ENCODE measurements at places on chromosomes 4 and X. TPM values are rescaled to one million over a fixed set of nuclear protein-coding genes. Genes with fewer than 3 reads are reported as not detected.

- no peaks in the 10 kb centered on the region for H3K36me3 ChIP-seq
- H3K27me3 ChIP-seq, result peaks cover 1% of the 10 kb centered on the region
- DNase-seq, result no peak
Observed at GRCh38 chr4:100162027-100162685, 28.1 kb downstream of the DDIT4L start.

DNA sequence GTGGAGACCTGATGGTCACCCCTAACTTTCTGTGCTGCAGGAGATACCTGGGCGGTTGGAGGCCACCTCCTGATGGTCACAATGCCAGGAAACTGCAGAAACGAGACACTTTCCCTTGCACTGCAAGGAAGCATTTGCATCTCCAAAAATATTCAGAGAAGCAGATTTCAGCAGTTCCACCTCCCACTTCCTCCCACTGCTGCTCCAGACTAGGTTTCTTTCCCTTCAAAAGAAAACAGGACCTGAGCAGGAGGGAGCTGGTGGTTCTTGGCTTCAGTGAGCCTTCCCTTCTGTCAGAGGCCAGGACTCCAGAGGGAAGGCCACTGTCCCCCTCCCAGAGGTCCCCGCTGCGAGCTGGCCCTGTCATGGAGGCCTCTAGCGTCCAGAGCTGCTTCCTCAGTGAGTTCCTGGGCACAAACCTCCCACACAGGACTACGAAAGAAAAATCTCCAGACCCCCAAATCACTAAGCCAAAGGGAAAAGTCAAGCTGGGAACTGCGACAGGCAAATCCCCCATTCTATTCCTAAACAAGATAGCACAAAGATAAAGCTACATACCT, 35.9 kb downstream of the GPM6B start:
- H3K4me1 ChIP-seq, result peaks cover 6% of the 10 kb centered on the region
- no peaks in the 10 kb centered on the region for H3K36me3 ChIP-seq
- H3K4me3 ChIP-seq, result no peak overlapping the region
- H3K27me3 ChIP-seq, result no peaks in the 10 kb centered on the region
- no peak overlapping the region for H3K27ac ChIP-seq

TREX2 gene
- 1.2 TPM for total RNA-seq

DNA sequence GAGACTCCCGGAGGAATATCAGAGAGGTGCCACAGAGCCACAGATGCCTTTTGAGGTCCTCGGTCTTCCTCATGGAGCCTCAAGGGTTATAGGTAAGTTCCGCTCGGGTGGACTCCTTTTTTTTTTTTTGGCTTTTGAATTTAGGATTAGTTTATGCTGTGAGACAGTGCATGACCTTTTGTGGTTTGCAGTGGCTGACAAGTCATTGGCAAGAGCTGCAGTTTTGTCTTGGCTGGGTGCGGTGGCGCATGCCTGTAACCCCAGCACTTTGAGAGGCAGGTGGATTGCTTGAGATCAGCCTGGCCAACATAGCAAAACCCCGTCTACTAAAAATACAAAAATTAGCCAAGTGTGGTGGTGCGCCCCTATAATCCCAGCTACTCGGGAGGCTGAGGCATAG, 4.5 kb upstream of the GRSF1 start:
- no peak for DNase-seq
- H3K4me3 ChIP-seq, result no peak overlapping the region
- no peak overlapping the region for H3K27ac ChIP-seq
- H3K27me3 ChIP-seq, result no peaks in the 10 kb centered on the region
- no peaks in the 10 kb centered on the region for H3K36me3 ChIP-seq

DNA sequence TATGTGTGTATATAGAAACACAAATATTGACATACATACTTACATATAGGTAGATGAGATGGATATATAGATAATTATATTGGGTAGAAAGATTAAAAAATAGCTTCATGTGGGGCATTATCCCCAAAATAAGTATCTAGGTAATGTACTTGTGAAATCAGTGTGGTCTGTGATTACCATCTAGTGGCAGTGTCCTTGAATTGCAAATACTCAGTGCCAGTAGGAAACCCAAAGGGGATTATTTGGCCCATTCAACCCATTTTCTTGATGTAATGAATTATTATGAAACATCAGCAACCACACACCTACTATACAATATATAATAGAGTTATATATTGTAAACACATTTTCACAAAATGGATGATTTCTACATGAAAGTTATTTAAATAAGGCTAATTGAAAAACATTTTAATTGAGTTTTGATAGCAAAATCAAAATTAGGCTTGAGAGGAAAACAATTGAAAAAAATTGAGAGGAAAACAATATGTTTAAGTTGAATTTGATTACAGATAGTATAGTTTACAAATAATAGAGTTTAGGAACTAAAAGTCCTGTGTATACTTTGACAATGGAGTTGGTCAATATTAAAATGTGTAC, 389.4 kb downstream of the GALNTL6 start:
- no peak for DNase-seq
- H3K4me3 ChIP-seq, result no peak overlapping the region
- H3K36me3 ChIP-seq, result no peaks in the 10 kb centered on the region
- no peak overlapping the region for H3K27ac ChIP-seq
- H3K4me1 ChIP-seq, result no peaks in the 10 kb centered on the region
- H3K27me3 ChIP-seq, result no peaks in the 10 kb centered on the region

DNA sequence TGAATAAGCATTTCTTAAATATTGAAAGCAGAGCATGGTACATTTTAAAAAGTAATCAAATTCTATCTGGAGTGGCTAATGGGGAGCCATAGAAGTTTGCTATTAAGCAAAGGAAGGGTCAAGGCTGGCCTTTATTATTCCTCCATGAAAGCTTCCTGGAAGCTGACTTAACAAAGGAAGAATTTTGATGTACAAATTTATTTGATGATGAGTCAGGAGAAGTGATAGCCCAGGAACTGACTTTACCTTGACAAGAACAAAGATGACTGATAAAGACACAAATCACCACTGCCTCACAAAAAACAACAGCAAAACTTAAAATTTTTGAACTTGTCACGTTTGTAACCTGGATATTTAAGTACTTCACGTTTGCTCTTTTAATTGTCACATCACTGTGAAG, 872.1 kb downstream of the PCDH7 start:
- H3K27me3 ChIP-seq, result no peaks in the 10 kb centered on the region
- no peaks in the 10 kb centered on the region for H3K4me1 ChIP-seq
- H3K4me3 ChIP-seq, result no peak overlapping the region
- no peaks in the 10 kb centered on the region for H3K36me3 ChIP-seq

MGAT4D gene
- not detected for total RNA-seq

- no peaks in the 10 kb centered on the region for H3K27me3 ChIP-seq
- no peak for DNase-seq
- no peak overlapping the region for H3K27ac ChIP-seq
- H3K4me3 ChIP-seq, result no peak overlapping the region
- peaks cover 2% of the 10 kb centered on the region for H3K36me3 ChIP-seq
- H3K4me1 ChIP-seq, result no peaks in the 10 kb centered on the region
Observed at GRCh38 chrX:129585691-129586090, 45.6 kb downstream of the OCRL start.

GRCh38 chr4:3375688-3376087, 66.1 kb upstream of the HGFAC start:
- H3K27ac ChIP-seq, result no peak overlapping the region
- H3K4me3 ChIP-seq, result no peak overlapping the region
- H3K4me1 ChIP-seq, result peaks cover 23% of the 10 kb centered on the region
- peaks cover 6% of the 10 kb centered on the region for H3K27me3 ChIP-seq
- no peak for DNase-seq

GRCh38 chr4:135122457-135122856, 920.9 kb upstream of the PABPC4L start:
- H3K4me1 ChIP-seq, result no peaks in the 10 kb centered on the region
- H3K27ac ChIP-seq, result no peak overlapping the region

DNA sequence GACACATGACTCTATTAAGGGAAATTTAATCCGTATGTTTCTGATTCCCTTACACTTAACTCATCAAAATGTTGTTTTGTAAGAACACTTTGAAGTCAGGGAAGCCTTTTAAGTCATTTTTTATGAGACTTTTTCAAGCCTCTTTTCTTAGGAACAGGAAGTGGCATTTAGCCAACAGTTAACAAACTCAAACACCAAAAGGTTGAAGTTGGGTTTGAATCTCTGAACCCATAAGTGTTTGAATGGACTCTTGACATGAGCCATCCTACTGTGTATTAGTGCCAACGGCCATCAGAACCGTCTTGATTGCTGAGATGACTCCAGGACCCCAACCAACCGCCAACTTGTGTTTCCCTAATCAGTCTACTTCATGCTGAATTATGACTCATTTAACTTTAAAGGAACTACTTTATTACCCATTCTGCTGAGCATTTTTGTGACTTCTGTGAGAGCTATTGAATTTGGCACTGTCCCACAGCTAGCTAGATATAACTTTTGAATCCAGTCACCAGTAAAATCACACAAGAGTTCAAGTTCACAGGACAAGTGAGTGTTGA, 209.1 kb upstream of the FAT1 start:
- H3K27ac ChIP-seq, result no peak overlapping the region
- no peaks in the 10 kb centered on the region for H3K36me3 ChIP-seq
- no peak for DNase-seq
- no peaks in the 10 kb centered on the region for H3K4me1 ChIP-seq
- H3K27me3 ChIP-seq, result no peaks in the 10 kb centered on the region

DNA sequence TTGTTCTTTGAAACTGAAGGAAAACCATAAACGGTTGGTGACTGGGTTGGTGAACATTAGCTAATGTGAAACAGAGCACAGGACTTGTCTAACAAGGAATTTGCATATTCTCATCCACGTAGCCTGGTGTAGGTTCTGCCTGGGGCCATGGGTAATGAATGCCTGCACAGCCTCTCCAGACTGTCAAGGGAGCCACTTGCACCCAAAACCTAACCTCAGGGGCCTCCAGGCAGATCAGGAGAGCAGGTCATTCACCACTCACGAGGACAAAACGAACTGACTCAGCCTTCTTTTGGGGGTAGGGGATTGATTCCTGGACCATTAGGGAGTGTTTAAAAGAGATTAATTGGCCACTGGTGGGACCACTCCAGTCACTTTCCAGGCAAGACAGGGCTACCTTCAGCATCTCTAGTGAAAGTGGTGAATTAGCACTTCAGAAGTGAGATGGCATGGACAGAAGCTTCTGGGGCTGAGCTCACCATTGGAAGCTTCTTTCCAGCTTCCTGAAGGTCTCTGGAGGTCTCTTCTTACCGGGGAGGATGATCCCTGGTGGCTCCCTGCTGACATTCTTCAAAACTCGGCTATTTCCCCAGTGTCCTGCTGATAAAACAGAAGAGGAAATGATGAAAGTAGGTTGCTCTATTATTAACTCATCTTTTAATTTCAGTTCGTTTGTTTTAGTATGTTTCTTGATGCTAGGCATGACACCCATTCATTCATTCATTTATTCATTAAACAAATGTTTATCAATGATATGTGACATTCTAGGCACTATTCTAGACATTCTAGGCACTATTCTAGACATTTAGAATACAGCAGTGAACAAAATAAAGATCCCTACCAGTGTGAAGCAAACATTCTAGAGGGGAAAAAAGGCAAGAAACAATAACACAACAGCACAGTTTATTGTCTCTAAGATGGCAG, 104.5 kb upstream of the LNX1 start:
- no peak for DNase-seq
- H3K4me3 ChIP-seq, result no peak overlapping the region
- peaks cover 10% of the 10 kb centered on the region for H3K27me3 ChIP-seq
- no peaks in the 10 kb centered on the region for H3K4me1 ChIP-seq
- no peaks in the 10 kb centered on the region for H3K36me3 ChIP-seq

- no peak overlapping the region for H3K27ac ChIP-seq
- H3K36me3 ChIP-seq, result no peaks in the 10 kb centered on the region
- H3K27me3 ChIP-seq, result no peaks in the 10 kb centered on the region
- H3K4me1 ChIP-seq, result no peaks in the 10 kb centered on the region
Observed at GRCh38 chr4:175469514-175469913, 342.6 kb downstream of the GPM6A start.

- no peaks in the 10 kb centered on the region for H3K36me3 ChIP-seq
- DNase-seq, result no peak
- no peak overlapping the region for H3K4me3 ChIP-seq
- H3K4me1 ChIP-seq, result peaks cover 6% of the 10 kb centered on the region
- H3K27me3 ChIP-seq, result peaks cover 6% of the 10 kb centered on the region
Observed at GRCh38 chrX:135425026-135425965, 3.6 kb downstream of the SMIM10L2A start.

GRCh38 chr4:32145987-32146386, 1425.8 kb downstream of the PCDH7 start:
- H3K36me3 ChIP-seq, result no peaks in the 10 kb centered on the region
- DNase-seq, result no peak
- H3K4me1 ChIP-seq, result no peaks in the 10 kb centered on the region
- H3K4me3 ChIP-seq, result no peak overlapping the region

COL4A6 gene
- total RNA-seq, result not detected

CYSLTR1 gene
- total RNA-seq, result 2.2 TPM

DNA sequence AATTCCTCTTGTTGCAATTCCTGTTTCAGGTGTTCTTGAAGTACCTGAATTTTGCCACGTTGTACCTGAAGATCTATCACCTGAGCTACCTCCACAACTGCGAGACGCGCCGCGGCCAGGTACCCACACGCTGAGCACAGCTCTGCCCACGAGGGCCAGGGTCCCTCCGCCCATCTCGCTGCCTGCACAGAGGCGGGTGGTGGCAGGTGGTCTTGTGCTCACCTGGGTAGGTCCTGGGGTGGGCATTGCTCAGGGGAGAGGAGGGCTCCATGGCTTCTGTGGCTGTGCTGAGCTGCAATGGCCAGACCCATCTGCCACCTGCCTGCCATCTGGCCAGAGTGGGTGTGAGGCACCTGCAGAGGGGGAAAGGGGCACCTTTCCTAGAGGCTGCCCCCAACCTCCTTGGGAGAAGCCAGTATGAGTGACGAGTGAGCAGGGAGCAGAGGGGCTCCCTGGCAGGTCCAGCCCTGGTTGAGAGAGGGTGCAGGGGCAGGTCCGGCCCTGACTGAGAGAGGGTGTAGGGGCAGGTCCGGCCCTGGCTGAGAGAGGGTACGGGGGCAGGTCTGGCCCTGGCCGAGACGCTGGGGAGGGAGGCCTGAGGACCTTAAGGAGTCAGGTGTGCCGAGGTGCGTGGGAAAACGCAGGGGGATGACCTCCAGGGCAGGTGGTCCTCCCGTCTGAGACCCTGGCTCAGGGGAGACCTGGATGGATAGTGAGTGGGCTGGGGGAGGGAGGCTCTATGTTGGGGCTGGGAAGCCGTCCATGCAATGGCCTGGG, 10.7 kb downstream of the PDE6B start:
- H3K27ac ChIP-seq, result no peak overlapping the region
- H3K36me3 ChIP-seq, result no peaks in the 10 kb centered on the region
- H3K27me3 ChIP-seq, result peaks cover 5% of the 10 kb centered on the region
- H3K4me3 ChIP-seq, result no peak overlapping the region

- H3K27me3 ChIP-seq, result no peaks in the 10 kb centered on the region
- H3K4me1 ChIP-seq, result peaks cover 14% of the 10 kb centered on the region
- peaks cover 5% of the 10 kb centered on the region for H3K36me3 ChIP-seq
- no peak overlapping the region for H3K4me3 ChIP-seq
- no peak for DNase-seq
Observed at GRCh38 chrX:103250977-103251376, 4.0 kb downstream of the TCEAL8 start.

PNMA6A gene
- 1.1 TPM for total RNA-seq

- no peak overlapping the region for H3K4me3 ChIP-seq
- no peak for DNase-seq
Observed at GRCh38 chrX:25175743-25176142, 160.0 kb upstream of the ARX start.

- H3K4me1 ChIP-seq, result no peaks in the 10 kb centered on the region
- no peak overlapping the region for H3K27ac ChIP-seq
- H3K36me3 ChIP-seq, result peaks cover 19% of the 10 kb centered on the region
- no peak for DNase-seq
Observed at GRCh38 chr4:146191766-146192458, 16.4 kb downstream of the LSM6 start.

GRCh38 chrX:68944211-68944610, 115.4 kb downstream of the EFNB1 start:
- no peak overlapping the region for H3K27ac ChIP-seq
- DNase-seq, result no peak
- no peaks in the 10 kb centered on the region for H3K36me3 ChIP-seq
- no peaks in the 10 kb centered on the region for H3K27me3 ChIP-seq
